Lung microvascular endothelial cell (primary cell): ENCODE measurements at places on chromosomes 1 and 21. TPM values are rescaled to one million over a fixed set of nuclear protein-coding genes. Genes with fewer than 3 reads are reported as not detected.

EBNA1BP2 gene
- 55.4 and 65.2 TPM in 2 replicates for total RNA-seq

MARK1 gene
- 0.65 and 2.2 TPM in 2 replicates for total RNA-seq

CELA2A gene
- not detected in 2 replicates for total RNA-seq

VHLL gene
- 0.20 TPM in 1 of 2 replicates, not detected in the other for total RNA-seq

SERINC2 gene
- 5.2 and 9.1 TPM in 2 replicates for total RNA-seq

HTR6 gene
- total RNA-seq: not detected in 2 replicates

DNA sequence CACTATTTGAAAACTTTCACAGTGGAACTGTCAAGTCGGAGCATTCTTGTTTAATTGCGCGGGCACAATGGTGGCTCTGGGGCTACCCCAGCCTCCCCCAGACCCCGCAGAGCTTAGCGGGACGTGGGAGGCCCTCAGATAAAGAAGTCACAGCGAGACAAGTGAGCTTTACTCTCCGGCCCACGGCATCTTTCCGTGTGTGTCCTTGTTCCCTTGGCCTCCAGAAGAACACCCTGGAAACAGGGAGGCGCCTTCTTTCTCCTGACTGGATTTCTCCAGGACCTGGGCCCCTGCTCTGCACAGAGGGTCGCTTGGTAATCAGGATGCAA lies 382.8 kb downstream of the RRAGC start:
- DNase-seq: no peak

DNA sequence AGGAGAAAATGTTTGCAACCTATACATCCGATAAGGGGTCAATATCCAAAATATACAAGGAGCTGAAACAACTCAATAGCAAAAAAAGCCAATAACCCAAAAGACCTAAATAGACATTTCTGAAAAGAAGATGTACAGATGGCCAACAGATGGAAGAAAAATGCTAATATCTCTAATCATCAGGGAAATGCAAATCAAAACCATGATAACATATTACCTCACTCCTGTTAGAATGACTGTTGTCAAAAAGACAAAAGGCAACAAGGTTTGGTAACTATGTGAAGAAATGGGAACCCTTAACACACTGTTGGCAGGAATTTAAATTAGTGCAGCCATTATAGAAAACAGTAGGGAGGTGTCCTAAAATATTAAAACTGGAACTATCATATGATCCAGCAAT lies 74.7 kb downstream of the LEPR start:
- DNase-seq: no peak

GRCh38 chr1:33970148-33970825 lies 106.4 kb downstream of the HMGB4 start:
- no peak for DNase-seq

GRCh38 chr1:81682490-81682889 lies 118.2 kb upstream of the ADGRL2 start:
- no peak for DNase-seq

GRCh38 chr1:30447701-30448100 lies 275.7 kb downstream of the MATN1 start:
- no peak for DNase-seq

DNA sequence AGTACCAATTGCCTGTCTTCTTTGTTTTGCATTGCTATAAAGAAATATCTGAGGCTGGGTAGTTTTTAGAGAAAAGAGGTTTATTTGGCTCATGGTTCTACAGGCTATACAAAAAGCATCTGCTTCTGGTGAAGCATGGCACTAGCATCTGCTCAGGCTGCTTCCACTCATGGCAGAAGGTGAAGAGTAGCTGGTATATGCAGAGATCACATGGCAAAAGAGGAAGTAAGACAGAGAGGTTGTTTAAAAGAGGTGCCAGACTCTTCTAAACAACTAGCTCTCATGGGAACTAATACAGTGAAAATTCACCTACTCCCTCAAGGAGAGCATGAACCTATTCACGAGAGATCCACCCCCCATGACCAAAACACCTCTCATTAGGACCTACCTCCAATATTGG lies 56.7 kb upstream of the GUCA2B start:
- no peak for DNase-seq

- no peak for DNase-seq
Observed at GRCh38 chr1:18861082-18861481, 1.6 kb upstream of the TAS1R2 start.

DNA sequence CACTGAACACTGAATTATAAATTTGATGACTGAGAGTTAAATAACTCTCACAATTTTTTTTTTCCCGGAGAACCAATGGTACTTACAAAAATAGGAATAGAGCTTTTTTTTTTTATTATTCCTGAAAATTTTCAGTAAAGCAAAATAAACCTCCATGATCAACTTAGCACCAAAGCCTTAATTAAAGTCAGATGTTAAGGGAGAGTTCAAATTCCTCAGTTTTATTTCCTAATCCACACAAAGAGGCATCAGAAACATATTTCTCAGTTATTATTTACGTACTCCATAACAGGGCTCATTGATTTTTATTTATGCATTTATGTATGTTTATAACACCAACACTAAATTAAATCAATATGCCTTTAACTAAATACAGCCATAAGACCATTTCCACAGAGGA lies 55.5 kb downstream of the PLPPR5 start:
- no peak for DNase-seq

GRCh38 chr1:68143633-68144032 lies 88.7 kb downstream of the WLS start:
- DNase-seq: no peak

DNA sequence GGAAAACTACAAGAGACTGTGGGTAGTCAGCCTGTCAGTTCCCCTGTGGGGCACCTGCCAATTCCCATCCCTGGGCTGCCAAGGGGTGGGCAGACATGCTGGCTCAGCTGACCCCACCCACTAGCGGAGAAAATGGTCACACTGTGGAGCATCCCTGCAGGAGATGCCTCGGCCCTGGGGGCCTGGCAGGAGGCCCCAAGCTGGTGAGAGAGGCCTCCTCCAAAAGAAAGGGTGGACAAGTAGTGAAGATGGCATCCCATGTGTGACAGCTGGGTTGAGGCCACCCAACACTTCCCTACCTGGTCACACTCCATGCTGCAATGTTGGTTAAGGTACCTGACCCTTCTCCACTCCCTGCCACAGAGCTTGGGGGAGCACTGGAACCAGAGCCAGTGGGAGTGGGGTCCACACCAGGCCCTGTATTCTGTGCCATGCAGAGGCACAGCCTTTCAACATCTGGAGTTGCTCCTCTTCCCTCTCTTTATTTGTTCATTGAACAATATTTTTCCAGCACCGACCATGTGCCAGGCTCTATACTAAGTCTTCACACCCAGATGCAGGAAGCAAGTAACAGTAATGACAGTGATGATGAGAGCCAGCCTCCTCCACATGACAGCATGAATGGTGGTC lies 59.5 kb downstream of the KLHDC7A start:
- no peak for DNase-seq

DNA sequence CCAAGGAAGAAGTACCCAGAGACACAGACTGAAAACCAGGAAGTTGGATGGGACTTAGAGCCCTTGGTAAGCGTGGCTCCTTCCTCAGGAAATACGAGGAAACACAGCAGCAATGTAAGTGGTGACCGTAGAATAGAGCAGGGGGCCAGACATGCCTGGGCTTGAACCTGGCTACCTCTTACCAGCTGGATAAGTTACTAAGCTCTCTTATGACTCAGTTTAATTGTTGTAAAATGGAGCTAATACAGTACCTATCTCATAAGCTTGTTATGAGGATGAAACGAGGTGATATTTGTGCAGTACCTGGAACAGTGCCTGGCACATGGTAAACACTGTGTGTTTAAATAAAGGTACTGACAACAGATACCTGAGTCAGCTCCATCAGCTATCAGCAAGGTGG lies 19.2 kb downstream of the EBNA1BP2 start:
- DNase-seq: peak; percentile 33
